NCI-H187 (cell line): ENCODE measurements at places on chromosomes 11 and 22.

- DNase-seq = no peak
Observed at GRCh38 chr11:107743191-107743590, 31.3 kb upstream of the SLN start.

- DNase-seq = no peak
Observed at GRCh38 chr11:129918361-129918760, 23.0 kb upstream of the NFRKB start.

DNA sequence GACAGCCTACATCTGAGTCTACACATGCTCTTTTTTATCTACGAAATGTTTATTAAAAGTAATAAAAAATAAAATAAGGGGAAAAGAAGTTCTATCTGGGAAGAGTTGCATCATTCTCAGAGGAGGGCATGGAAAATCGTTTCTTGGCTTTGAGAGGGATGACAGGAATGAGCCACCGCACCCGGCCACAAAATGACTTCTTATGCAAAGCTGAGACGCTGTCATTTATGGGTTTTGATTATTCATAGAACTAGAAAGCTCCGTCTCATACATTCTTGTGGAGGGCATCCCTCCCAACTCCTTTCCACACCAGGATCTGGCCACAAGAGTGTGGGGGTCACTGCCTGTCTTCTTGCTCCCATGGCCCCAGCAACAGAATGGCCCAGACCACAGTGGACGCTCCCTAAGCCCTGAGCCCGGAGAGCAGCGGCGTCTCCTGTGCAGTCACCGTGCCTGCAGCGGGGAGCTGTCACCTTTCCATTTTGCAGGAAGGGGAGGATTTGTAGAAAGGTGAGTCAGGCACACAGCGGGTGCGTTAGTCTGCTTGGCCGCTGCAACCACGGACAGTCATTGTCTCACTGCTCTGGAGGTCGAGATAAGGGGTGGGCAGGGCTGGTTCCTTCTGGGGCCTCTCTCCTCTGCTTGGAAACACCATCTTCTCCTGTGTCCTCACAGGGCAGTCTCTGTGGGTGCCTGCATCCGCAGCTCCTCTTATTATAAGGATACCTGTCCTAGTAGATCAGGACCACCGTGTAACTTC, 1388.7 kb downstream of the BRD1 start:
- DNase-seq = no peak

GRCh38 chr11:23586173-23586572, 725.9 kb upstream of the CCDC179 start:
- no peak for DNase-seq

DNA sequence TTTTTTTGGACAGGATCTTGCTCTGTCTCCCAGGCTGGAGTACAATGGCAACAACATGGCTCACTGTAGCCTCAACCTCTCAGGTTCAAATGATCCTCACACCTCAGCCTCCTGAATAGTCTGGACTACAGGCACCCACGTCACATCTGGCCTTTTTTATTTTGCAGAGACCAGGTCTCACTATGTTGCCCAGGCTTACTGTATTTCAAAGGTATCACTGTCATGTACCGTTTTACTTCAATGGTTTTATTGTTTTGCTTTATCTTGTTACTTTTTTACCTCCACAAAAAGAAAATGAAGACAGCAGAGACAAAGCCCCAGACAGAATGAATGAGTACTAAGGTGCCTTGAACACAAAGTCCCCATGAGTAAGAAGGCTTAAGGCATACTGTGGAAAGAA, 5.1 kb downstream of the TCF20 start:
- no peak for DNase-seq

DNA sequence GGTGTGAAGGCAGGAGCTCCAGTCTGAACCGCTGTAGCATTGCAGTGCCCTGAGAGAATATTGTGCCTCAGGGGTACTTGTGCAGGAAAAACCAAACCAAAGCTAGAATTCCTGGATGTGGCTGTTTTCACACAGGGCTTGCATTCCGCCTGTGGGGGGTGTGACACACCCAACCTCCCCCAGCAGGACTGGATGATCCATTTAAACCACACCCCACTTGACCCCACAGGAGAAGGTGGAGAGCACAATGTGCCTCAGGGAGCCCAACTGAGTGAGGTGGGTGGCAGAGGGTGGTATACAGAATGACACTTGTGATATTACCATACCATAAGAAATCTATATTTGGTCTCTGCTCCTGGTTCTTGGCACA, 66.9 kb upstream of the SLC22A12 start:
- DNase-seq = no peak

- DNase-seq = no peak
Observed at GRCh38 chr11:126304457-126305075, 706 bp downstream of the DCPS start.

GRCh38 chr11:90332415-90332814, 109.6 kb upstream of the CHORDC1 start:
- DNase-seq = no peak

DNA sequence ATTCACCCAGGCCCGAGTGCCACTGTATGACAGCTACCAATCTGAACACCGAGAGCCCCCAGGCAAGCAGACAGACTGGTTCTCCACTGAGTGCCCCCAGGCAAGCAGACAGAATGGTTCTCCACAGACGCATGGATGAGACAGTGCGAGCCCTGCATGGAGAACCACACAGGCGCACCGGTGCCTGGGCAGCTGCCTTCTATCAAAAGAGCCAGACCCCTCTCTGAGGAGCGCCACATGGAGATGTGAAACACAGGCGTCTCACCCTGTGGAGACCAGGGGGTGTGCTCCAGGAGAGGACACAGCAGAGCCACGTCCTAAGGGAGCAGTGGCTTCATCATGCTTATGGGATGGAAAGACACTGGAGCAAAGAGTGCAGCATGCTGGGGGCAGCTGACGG, 94.5 kb upstream of the BID start:
- DNase-seq = no peak

DNA sequence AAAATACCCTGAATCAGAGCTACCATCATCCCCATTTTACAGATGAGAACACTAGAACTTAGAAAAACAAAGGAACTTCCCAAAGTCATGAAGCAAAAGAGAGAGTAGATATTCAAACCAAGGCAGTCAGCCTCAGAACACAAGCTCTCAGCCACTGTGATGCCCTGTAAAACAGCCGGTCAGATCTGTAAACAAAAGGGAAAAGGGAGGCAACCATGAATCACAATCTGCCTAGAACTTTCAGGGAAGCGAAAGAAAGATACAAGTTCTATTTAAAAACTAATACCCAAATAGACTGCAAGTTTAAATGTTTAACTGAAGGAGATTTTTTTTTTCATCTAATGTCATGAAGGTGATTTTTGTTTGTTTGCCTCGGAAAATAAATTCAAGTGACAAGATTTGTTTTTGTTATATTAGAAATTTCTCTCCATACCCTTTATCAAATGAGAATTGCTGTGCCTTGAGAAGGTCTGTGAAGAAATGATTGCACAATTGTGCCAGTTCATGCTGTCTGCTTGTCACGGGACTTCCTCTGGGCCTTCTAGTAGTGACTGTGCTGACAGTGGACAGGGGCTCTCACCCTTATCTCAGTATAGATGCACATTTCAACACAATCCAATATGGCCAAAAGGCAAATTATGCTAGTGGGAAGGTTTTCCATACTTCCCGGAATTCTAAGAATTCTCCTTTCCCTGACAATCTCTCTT, 11.7 kb downstream of the SAA1 start:
- no peak for DNase-seq

- DNase-seq = no peak
Observed at GRCh38 chr11:1771273-1771672, 7.5 kb upstream of the CTSD start.

GRCh38 chr22:25112538-25113253, 87.0 kb upstream of the CRYBB3 start:
- no peak for DNase-seq

- DNase-seq = no peak
Observed at GRCh38 chr11:73330569-73331093, 22.6 kb downstream of the ARHGEF17 start.

GRCh38 chr11:112042161-112042960, 17.2 kb downstream of the DLAT start:
- DNase-seq = no peak

GRCh38 chr22:44588348-44588747, 90.3 kb upstream of the RTL6 start:
- DNase-seq = no peak

DNA sequence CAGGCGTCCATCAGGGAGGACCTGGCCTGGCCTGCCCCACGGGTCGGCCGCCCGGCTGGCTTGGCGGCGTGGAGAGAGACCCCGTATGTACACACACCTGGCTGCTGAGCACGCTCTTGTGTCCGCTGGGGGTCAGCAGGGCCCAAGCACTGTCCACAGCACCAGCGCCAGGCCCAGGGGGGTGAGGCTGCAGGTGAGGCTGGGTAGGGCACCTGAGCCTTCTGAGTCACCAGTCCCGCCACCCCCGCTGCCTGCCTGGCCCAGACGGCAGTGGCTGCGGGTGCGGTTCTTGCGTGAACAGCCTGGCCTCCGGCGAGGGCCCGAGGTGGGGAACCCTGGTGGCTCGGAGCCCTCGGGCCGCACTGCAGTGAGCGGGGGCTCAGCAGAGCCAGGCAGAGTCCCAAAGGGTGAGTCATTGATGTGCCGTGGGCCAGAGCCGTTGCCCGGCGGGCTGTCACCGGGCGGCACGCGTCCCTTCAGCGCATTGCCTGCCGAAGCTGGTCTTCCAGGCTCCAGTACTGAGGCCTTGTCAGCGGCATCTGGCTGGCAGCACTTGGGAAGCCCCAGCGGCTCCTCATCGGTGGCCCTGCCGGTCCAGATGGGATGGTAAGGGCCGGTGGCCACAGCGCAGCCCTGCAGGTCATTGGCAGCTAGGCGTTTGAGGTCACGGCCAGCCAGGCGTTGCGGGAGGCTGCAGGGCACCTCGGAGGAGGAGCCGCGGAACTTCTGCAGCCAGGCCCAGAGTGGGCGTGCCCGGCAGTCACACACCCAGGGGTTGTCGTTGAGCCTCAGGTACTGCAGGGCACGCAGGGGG, 26.3 kb downstream of the RTN4R start:
- DNase-seq = no peak

GRCh38 chr22:47690166-47690565, 927.7 kb downstream of the TBC1D22A start:
- DNase-seq = no peak

DNA sequence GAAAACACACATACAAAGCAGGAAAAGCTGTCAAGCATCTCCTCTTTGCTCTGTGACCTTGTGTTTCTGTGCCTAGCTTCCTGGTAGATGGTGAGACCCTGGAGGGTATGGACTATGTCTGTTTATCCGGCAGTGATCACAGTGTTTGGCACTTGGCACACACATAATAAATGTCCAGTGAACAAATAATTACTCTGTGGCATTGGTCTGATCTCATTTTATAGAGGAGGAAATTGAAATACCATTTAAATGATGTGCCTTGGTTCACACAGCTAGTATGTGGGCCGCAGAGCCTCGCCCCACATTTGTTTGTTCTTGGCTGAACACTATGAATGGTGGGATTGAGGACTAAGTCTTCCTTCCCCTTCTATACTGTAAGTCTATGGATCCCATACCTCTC, 104.7 kb upstream of the SPON1 start:
- no peak for DNase-seq

- DNase-seq = no peak
Observed at GRCh38 chr11:76656571-76657081, 13.9 kb downstream of the LRRC32 start.
